ENCODE measurements at places on chromosomes 6 and 20.

DNA sequence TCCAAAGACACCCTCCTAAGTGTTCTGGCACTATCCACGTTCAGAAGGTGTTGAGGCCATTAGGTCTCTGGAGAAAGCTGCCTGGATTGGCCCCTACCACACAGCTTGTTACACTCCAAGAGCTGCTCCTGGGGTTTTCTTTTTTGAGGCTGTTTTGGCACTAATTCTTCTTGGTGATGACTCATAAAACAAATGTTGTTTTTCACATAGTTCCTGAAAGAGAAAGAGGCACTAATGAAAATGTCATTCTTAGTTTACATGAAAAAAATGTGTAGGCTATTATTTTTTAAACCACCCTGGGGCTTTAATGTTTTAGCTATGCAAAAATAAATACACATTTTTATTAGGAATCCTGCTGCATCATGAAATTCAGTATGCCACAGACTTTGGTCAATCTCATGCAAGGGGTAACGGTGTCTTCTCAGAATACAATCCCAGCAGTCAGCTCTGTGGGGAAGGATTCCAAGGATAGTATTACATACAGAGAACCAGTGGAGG is 38.1 kb downstream of the TBPL1 start:
- DNase-seq, result no peak

- DNase-seq, result no peak
Measured at GRCh38 chr20:22667198-22667597, 82.8 kb upstream of the FOXA2 start.

DNA sequence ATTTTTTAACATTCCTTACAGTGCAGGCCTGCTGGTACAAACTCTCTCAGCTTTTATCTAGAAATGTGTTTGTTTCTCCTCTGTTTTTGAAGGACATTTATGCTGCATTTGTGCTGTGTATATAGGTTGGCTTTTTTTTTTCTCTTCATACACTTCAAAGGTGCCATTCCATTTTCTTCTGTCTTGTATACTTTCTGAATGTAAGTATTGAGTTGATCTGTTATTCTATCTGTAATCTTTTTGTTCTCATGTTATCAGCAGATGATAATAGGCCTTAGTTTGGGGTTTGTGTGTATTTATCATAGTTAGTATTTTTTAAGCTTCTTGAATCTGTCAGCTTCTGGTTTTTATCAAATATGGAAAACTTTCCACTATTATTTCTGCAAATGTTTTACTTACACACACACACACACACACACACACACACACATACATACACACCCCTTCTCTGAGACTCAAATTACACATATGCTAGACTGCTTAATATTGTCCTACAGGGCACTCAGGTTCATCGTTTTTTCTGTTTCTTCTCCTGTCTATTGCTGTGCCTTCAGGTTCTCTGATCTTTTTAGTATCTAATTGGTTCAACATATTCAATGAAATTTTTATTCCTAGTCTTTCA is 74.6 kb downstream of the RPP40 start:
- no peak for DNase-seq

DNA sequence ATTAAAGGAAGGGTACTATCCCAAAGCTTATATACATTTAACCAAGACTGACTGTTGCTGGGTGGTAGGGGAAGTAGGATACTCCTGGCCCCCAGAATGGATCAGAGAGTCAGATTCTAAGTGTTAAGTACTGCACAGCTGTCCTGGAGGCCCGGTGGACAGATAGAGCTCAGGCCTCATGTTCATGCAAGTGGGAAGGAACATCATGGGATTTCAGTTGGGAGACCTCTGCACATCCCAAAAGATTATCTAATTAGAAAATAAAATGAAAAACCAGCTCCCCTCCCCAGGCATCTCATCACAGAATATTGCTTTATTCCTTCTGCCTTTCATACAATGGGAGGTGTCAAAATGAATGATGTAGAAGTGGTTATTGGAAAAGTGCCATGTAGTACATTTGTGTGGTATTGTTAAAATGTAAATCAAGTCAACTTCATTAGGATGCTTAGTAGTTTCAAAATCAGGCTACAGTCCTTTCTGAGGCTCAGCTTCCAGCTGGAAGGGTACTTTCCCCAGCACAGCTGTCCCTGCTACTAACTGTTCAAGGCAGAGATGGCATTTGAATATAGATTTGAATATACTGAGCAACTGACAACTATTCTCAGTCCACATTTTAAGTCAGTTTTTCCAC is 82.9 kb downstream of the SLC35B3 start:
- no peak for DNase-seq

DNA sequence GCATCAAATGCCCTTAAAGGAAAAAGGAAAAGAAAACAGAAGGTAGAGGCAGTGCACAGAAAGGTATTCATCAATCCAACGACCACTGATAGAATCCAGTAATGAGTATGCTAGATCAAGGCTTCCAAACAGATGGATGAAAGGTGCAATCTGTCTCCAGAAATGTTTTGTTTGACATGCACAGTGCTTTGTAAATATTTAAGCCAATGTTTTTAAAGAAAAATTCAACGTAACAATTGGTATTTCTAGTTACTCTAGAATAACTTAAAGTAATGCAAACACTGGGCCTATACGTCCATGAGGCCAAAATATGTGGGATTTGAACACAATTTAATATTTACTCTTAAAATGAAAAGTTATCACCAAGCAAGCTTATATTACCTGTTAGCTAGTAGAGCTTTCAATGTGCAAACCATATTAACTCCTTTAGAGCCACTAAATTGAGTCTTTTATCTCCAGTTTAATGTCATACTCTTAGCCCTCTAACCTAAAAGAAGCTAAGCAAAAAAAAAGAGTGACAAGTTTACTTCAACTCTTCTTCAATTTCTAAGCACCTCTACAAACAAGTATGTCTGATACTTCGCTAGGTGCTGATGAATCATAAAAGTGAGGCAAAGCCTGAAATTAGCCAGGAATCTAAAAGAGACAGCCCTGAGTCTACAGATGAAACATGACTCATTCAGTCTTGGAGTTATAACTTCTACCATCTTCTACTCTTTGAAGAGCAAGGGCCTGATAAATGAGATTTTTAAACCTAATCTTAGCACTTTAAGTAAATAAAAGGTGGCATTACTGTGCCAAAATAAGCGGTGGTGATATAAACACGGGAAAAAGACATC is 169.8 kb downstream of the PTPRK start:
- no peak for DNase-seq
